ENCODE measurements at places on chromosomes 12 and 14.
A peak's percentile ranks its signal among the peaks of the same experiment; 100 is the strongest.

DNA sequence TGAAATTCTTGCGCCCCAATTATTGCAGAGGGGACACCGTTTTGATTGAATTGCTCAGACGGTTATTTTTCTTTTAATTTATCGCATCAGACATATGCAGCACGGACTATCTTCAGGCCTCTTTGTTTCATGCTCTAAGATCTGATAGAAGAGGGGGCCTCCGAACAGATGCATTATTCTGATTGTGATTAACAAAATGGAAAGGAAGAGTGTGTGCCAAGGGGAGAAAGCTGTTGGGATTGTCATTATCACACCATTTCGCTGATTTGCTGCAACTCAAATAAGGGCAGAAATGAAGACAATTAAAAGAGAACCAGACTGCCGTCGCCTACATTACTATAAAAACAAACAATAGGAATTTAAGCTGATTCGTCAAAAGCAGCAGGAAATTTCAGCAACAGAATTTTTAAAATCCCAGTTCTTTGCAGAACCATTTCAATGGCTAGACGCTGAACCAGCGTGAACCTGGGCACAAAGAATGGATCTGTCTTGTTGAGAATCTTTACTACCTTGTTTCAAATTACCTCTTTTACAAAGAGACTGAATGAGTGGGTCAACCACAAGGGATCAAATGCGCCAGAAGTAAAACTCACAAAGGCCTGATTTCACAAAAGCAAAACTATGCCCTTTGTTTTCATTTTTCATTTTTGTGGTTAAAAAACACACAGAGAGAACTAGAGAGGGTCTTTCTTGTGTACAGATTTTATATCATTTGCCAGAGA lies 30.6 kb downstream of the TMEM132D start:
- DNase-seq, result no peak

- peak; percentile 24 for DNase-seq
These were observed at the start of gene TSPAN9 for GRCh38 chr12:3076730-3077571. Gene TSPAN9 (plus strand): TSS chr12:3077379. CDS start chr12:3201194, 123,815 bp downstream.

DNA sequence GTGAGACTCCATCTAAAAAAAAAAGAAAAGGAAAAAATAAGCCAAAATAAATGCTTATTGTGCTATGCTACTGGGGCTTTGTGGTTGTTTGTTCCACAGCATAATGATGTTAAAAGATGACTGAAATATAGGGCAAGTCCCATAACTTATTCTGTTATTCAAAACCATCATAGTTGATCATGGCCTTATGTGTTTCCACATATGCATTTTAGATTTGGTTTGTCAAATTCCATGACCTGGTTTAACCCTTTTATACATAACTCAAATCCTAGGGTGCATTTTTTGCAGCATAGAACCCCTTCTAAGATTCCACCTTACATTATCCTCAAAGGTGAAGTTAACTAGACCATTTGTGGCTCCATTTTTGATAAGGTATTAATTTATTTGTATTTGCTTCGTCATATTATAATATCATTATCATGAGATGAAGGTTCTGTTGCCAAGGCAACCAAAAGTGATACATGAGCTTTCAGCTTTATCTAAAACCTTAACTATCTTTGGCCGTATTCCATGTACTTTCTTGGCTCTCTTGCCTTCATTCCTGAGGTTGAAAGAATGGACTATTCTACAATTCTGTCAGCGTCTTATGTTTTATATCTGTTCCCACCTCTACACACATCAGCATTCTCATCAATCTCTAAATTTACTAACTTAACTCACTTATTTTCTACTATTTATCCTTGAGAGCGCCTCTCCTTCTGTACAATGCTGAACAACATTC lies 138.7 kb upstream of the DYRK2 start:
- DNase-seq, result no peak

DNA sequence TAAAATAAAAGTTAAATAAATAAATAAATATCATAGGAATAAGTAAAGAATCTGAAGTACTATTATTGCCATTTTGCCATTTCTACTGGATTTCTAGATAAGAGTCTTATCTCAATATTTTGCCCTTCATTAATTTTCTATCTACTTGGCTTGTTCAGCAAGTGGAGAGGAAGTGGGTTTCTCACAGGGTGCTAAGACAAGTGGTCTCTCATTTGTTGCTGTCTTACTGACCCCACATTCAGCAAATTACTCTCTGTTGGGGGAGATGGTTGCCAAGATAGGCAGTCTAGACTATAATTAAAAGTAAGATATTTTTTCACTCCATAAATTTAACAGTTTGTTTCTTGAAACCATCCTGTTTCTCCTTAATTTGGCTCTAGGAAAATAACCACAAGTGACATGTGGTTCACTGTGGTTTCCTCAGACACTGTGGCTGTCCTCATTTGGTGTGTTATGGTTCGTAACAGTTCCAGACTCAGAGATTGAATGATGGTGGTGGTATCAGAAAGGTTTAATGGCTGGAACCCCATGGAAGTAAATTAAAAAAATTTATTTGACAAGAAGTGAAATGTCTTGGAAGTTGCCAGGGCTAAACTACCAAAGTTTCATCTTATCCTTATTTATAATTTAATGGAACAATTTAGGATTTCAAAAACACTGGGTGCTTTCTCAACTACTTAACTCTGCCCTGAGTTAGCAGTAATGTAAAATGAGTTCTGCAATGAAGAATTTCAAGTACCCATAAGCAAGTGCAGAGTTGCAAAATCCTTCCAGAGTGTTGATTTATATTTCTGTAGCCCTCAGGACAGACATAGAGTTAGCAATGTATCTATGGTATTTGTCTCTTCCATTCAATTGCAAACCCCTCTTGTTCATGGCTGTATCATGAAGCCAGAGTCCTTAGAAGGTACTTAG lies 214.8 kb downstream of the MSRB3 start:
- DNase-seq, result no peak

GRCh38 chr12:93780101-93780641 lies 103.0 kb downstream of the CRADD start:
- no peak for DNase-seq

DNA sequence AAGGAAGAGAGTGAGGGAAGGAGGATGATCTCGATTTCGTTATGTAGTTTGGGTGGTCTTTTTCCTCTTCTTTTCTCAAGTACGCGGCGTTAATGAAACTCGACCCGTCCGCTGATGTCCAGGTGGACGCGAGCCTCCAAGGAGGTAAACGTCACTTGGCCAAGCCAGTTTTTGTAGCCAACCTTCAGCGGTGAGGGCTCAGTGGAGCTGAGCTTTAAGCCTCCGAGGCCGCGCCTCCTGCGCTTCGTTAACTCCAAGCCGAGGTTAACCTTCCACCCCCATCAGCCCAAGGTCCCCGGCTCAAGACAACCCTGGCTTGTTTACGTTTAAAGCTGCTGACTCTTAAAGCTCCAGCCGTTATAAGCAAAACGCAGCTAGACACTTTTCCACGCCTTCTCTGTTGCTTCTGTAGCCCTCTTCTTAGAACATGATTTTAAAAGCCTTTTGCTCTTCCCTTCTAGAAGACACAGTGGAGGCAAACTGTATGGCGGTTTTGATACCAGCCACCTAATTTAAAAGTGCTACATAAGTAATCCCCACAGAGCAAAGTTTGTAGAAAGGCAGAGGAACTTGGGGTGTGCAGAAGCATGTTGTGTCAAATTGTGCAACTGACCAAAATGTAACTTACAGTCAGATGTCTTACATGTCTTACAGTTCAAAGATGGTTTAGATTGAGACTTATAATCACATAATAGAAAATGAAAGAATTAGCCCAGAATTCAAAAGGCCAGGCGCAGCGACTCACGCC lies 923 bp upstream of the ITPR2 start:
- DNase-seq, result no peak

GRCh38 chr12:41188058-41188840 lies at the start of gene PDZRN4:
Gene PDZRN4 (plus strand): TSS chr12:41188320.
- DNase-seq, result no peak

GRCh38 chr12:121711361-121712189 lies 977 bp upstream of the TMEM120B start:
- DNase-seq, result no peak

DNA sequence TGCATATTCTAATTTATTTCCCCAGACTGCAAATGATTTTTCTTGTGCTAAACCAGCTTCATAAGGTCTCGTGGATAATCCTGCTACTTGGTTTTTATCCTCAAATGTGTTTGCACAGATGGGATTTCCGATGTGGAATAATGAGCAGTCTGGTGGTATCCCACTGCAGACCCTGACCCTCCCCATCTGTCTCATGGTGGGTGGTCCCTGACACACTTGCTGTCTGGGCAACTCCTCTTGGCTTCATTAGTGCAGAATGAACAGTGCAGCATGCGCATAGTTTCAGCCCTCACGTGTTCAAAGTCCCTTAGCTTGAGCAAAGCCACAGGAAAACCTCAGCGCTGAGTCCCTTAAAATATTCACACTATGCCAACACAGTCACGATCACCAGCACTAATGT lies 996.5 kb downstream of the AACS start:
- no peak for DNase-seq

GRCh38 chr12:53233671-53234121 lies 1.7 kb upstream of the RARG start:
- no peak for DNase-seq

GRCh38 chr12:113016796-113017195 lies 38.5 kb downstream of the OAS2 start:
- no peak for DNase-seq

GRCh38 chr14:94439453-94440057 lies 13.0 kb downstream of the SERPINA11 start:
- DNase-seq, result no peak

DNA sequence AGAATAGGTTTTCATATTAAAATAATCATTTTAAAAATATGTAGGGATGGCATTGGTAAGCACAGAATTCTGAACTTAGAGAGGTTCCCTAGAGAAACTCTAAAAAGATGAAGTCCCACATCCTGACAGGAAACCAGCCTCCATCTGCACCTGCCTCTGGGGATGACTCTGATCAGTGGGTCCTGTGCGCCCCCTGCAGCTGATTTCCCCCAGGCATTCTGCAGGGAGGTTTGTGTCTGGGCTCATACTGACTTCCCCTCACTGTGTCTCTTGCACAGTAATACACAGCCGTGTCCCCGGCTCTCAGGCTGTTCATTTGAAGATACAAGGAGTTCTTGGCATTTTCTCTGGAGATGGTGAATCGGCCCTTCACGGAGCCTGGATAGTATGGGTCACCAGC lies 602.9 kb downstream of the TMEM121 start:
- no peak for DNase-seq

GRCh38 chr12:122382919-122383350 lies 39.5 kb downstream of the CLIP1 start:
- DNase-seq, result no peak

- no peak for DNase-seq
These were observed 31.5 kb upstream of the CACNA2D4 start for GRCh38 chr12:1949771-1950470.

DNA sequence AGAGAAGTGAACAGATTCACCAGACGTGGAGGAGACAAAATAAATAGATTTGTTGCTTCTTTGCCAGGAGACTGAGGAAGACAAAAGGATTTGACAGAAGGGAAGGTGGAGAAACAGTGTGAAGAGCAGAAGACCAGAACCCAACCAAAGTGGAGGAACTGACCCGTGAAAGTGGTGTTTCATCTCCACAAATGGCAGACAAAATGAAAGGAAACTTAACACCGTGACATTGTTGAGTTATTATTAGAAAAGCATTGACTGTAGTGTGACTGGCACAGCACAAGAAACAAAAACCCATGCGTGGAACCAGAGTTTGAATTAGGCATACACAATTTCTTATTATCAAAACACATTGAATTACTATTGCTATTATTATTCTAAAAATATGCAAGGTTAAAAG lies 518.1 kb downstream of the TMEM121 start:
- no peak for DNase-seq

- no peak for DNase-seq
These were observed 9.4 kb upstream of the CNIH1 start for GRCh38 chr14:54450535-54450934.

DNA sequence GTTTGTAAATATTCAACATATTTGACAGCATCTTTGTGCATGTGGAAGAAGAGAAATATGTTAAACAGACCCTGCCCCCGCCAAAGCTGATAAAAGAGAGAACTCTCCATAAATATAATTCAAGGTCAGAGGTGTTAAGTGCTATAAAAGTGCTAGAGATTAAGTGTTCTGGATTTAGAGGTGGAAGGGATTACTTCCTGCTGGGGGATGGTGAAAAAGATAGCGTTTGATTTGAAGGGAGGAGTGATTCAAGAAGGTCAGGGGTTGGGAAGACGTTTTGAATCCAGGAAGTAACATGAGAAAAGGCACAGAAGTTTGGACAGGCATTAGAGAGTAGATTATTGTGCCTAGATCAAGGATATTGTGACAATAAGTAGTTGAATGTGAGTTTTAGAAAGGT lies 30.2 kb downstream of the RIC8B start:
- DNase-seq, result no peak

GRCh38 chr14:101174980-101175606 lies 271.6 kb upstream of the RTL1 start:
- DNase-seq, result no peak

- DNase-seq, result no peak
These were observed 5.7 kb upstream of the MLF2 start for GRCh38 chr12:6758506-6759095.

- no peak for DNase-seq
These were observed 29.6 kb downstream of the ZFHX2 start for GRCh38 chr14:23521785-23522640.

DNA sequence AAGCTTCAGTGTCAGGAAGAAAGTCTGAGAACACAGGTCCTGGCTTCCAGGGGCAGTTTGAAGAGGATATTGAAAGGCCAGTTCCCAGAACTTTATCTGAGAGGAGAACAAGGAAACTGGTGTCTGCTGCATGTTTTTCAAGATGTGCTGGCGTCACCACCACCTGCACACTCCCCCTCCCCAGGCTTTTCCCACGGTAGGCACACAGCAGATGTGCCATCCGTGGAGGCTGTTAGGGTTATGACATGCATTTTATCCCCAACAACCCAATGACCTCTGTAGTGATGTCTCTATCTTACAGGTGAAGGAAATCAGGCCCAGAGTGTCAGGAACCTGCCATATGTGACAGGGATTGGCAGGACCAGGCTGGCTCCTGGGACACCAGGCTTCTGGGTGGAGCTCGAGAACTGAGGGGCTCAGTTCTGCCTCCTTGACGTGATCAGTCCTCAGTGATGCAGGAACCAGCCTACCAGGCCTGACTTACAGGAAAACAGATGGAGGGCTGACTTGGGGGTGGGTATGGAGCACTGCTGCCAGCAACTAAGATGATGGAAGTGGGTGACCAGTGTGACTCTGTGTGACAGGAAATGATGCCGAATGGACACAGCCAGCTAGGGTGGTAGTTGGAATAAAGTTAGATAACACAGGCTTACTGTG lies 16.8 kb downstream of the SLC25A47 start:
- DNase-seq, result no peak

- DNase-seq, result no peak
These were observed 6.9 kb upstream of the PIP4K2C start for GRCh38 chr12:57584050-57584449.

DNA sequence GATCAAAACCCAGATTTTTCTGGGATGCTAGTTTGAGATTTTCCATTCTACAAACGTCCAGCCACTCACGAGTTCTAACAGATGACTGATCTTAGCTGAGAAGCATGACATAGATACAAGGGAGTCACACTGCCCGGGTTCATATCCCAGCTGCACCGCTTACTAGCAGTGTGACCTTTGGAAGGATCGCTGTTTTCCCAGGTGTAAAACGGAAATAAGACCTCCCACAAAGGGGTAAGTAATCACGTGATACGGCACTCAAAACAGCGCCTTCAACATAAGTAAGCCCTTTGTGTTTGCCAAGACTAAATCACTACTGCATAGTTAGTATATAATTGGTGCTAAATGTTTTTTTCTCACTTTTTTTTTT lies 624 bp upstream of the PWP1 start:
- DNase-seq, result no peak

Data from activated CD8-positive, alpha-beta memory T cell treated with anti-CD3 and anti-CD28 coated beads for 4 hours (primary cell).